ENCODE measurements at places on chromosomes 13 and 19.

- no peak for DNase-seq
Measured at GRCh38 chr19:58568453-58569130, 4.5 kb downstream of the MZF1 start.

- no peak for DNase-seq
Measured at GRCh38 chr13:27536361-27537101, 83.8 kb downstream of the LNX2 start.

GRCh38 chr13:75661443-75661842 lies 25.3 kb downstream of the LMO7 start:
- no peak for DNase-seq

DNA sequence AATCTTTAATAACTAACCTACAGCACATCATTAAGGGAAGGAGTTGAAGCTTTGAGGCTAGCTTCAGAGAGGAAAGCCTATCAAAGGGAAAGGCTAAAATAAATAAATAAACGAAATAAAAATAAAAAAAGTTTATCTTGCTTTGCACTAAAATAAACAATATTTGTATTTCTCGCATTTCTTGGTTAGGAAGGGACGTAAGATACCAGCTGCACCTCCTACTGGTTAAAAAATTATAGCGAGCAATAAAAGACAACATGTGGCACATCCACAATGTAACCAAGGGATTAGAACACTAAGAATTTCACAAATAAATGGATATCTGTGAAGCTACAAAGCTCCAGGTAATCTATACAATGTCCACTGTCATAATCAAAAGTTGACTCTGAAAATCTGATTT lies 194.5 kb downstream of the DACH1 start:
- no peak for DNase-seq

DNA sequence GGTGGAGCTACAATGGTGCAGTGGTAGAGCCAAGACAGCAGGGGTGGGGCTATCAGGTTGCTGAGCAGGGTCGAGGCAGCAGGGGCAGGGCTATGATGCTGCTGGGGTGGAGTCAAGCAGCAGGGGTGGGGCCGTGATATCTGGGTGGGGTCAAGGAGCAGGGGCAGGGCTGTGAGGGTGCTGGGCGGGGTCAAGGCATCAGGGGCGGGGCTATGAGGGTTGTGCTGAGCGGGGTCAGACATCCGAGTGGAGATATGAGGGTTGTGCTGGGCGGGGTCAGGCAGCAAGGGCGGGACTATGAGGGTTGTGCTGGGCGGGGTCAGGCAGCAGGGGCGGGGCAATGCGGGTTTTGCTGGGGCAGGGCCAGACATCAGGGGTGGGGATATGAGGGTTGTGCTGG lies 14.7 kb downstream of the HCN2 start:
- DNase-seq, result no peak

- no peak for DNase-seq
Measured at GRCh38 chr13:49417161-49417560, 26.7 kb downstream of the CAB39L start.

- no peak for DNase-seq
Measured at GRCh38 chr13:109790942-109791605, 4.7 kb upstream of the IRS2 start.

GRCh38 chr13:40580566-40581276 lies 85.7 kb downstream of the FOXO1 start:
- no peak for DNase-seq

DNA sequence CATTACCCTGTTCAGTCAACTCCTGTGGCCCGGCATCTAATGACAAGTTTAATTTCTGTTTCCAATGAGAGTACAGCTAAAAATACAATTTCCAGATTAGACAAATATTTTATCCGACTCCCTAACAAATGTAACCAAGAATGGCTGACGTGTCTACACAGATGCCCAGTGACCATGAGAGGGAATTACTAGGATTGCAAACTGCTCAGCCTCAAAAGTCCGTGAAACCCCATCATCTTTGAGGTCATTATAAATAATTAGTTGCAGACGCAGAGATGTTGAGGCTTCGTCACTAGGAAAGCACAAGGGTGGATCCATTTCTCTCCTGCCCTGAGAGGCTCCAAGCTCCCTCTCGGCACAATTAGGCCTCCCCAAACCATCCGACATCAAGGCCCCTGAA lies 104.1 kb upstream of the ZNF507 start:
- no peak for DNase-seq

GRCh38 chr19:6204212-6204611 lies 68.7 kb downstream of the ACSBG2 start:
- no peak for DNase-seq

DNA sequence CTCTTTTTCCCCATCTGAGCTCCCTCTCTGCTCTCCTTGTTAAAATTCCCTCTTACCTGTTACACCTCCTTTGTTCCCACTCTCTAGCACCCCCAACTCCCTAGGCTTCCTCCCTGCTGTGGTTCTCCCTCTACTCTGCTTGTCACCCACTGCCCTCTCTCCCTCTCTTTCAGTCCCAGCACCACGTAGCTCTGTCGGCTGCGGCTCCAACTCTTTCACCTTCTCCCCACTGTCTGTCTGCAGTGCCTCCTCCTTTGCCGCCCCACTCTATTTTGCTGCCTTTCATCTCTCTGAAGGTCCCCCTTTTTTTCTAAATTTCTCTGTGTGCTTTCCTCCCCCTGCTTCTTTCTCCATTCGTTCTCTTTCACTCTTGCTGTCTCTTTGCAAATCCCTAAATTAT lies 1.1 kb downstream of the ZNF836 start:
- DNase-seq, result no peak

- no peak for DNase-seq
Measured at GRCh38 chr19:38172001-38172400, 52.0 kb downstream of the DPF1 start.

GRCh38 chr13:113661509-113661908 lies 3.5 kb upstream of the ATP4B start:
- DNase-seq, result no peak

GRCh38 chr19:49415102-49415809 lies 8.0 kb downstream of the PTH2 start:
- DNase-seq, result no peak

GRCh38 chr13:79898202-79898826 lies 417.4 kb downstream of the NDFIP2 start:
- DNase-seq, result no peak

DNA sequence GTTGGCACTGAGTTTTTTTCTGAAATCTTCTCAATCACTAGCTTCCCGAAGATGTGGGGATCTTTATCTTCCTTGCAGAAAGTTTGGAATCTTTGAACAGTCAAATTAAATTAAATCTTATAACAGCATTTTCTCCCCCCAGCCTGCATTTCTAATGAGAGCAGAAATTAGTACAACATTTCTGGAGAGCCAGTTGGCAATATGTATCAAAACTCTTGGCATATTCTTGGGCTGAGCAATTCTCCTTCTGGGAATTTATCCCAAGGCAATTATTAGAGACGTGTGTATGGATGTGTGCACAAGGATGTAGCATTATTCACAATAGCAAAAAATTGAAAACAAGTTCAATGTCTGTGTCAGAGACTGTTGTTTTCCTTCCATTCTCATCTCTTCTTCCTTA lies 159.5 kb downstream of the OLFM4 start:
- DNase-seq, result no peak

DNA sequence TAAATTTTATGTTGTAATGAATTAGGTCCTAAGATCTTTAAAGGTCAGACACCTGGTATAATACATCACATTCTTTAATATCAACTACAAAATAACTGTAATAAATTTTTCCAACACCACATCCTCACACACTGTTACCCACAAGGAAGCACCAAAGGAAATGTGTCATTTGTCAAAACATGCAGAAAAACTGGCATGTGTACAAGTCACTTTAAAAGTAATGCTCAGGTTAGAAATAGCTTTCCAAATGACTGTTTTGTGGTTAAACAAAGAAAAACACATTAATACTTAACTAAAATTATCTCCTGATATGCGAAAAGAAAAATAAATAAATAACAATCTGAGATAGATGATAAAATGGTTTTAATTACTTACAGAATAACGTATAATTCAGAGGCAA lies 74.7 kb downstream of the MZT1 start:
- DNase-seq, result no peak

DNA sequence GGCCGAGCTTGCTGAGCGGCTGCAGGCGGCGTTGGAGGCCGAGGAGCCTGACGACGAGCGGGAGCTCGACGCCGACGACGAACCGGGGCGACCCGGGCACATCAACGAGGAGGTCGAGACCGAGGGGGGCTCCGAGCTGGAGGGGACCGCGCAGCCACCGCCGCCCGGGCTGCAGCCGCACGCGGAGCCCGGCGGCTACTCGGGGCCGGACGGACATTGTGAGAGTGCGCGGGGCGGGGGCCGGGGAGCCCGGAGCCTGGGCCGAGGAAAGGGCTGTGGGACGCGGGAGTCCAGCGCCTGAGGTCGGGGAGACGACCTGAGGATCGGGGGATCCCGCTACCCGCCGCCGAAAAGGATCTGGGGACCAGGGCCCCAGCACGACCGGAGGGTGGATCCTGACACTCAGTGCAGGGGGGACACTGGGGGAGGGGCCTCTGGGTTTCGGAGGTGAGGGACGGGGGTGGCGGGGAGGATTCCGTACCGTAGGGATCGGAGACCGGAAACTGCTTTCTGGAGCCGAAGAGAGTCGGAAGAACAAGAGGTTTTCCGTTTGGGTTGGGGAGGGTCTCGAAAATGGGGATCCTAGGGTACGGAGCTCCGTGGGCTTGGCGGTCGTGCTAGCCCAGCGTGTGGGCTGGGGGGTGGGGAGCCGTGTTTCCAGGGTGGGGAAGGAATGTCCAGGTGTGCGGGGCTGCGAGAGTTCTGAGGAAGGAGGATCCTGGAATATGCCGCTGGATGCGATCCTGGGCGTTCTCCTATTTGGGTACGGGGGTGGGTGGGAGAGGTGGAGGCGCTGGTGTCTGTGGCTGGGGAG lies 616 bp downstream of the HNRNPUL1 start:
- DNase-seq, result no peak
